ENCODE measurements at places on chromosomes 2 and 18.

GRCh38 chr2:34492561-34493455 lies 893.7 kb upstream of the FAM98A start:
- DNase-seq = peak; percentile 56

GRCh38 chr2:64669288-64669687 lies 15.6 kb upstream of the SERTAD2 start:
- no peak for DNase-seq

GRCh38 chr2:224532441-224532840 lies 52.7 kb downstream of the CUL3 start:
- no peak for DNase-seq

DNA sequence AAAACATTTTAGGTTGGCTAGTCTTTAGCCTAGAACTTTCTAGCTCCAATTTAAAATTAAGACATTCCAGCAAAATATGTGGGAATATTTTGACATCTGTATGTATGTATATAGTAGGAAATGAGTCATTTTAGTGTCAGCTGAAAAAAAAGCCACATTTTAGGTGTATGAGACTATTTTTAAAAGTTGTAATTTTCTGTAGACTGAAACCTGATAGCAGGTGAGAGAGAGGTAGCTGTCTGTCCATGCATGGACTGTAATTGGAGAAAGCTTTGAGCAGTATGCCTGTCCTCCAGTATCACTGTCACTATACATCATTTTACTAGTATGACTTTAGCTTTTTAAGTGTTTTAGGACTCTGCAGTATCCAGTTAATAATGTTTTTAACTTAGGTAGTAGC lies 26.1 kb upstream of the PPP1R1C start:
- no peak for DNase-seq

- no peak for DNase-seq
These were observed 526.7 kb upstream of the SETBP1 start for GRCh38 chr18:44153981-44154380.

- peak; percentile 46 for DNase-seq
These were observed at the start of gene ADAM23 for GRCh38 chr2:206442833-206443734. Gene ADAM23, plus strand, starts transcription at chr2:206443532. Its CDS starts 335 bp downstream, at chr2:206443867.

DNA sequence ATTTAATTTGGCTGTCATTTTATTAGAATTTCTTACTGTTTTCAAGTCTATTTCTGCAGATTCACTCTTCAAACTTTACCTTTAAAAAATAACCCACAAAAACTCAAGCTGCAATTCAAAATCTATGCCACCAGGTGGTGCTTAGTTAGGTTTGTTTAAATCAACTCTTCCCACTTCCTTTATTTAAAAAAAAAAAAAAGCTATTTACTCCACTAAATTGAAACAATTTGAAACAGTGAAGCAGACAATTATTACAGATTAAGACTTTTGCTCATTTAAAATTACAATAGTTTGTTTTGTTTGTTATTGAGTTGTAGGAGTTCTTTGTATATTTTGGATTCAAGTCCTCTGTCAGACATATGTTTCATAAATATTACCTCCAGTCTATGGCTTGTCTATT lies 300.0 kb downstream of the PDE11A start:
- no peak for DNase-seq

DNA sequence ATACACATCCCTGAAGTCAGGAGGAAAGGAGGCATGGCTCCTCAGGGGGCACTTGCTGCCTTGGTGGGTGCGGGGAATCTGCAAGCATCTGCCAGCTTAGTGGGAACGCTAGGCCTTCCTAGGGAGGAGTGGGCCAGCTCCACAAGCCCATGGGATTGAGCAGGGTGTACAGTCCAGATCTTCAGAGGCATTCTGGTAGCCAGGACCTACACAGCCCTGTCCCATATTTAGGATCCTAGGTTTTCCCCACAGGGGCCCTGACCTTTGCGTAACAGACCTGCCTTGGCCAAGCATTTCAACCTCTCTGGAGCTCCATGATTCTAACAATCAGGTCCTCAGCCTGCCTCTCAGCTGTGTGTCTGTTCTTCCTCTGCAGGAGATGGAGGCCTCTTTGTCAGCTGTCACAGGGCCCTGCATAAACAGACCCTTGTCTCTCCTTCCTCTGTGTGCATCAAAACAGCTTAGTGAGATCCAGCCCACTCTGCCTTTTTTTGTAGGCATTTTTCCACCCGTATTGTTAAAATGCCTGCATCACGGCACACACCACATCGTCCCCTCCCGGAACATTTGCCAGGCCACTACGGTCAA lies 140.2 kb upstream of the NDUFV2 start:
- DNase-seq = no peak

GRCh38 chr2:231334981-231335380 lies 60.5 kb upstream of the B3GNT7 start:
- no peak for DNase-seq

GRCh38 chr2:177272765-177273164 lies 8.2 kb upstream of the NFE2L2 start:
- DNase-seq = no peak
